Thoracic aorta endothelial cell (primary cell): ENCODE measurements at places on chromosomes 6 and 20. TPM values are rescaled to one million over a fixed set of nuclear protein-coding genes. Genes with fewer than 3 reads are reported as not detected.

The RNF144B gene
- 135 and 161 TPM in 2 replicates for total RNA-seq

The SNX9 gene
- 56.1 and 61.3 TPM in 2 replicates for total RNA-seq

The PKIG gene
- 205 and 244 TPM in 2 replicates for total RNA-seq

The NRSN1 gene
- total RNA-seq: not detected in 2 replicates

The C20orf96 gene
- 3.2 and 4.9 TPM in 2 replicates for total RNA-seq

The HLA-DQB2 gene
- total RNA-seq: 0.07 TPM in 1 of 2 replicates, not detected in the other

The ADAM33 gene
- total RNA-seq: not detected in 2 replicates

The OTOR gene
- total RNA-seq: not detected in 2 replicates

The RCAN2 gene
- 0.13 and 0.29 TPM in 2 replicates for total RNA-seq

The ZNF217 gene
- 33.1 and 38.7 TPM in 2 replicates for total RNA-seq

The VWA7 gene
- total RNA-seq: 0.27 and 0.29 TPM in 2 replicates

The ELOVL2 gene
- not detected in 2 replicates for total RNA-seq

The SLC44A4 gene
- 0.13 and 0.65 TPM in 2 replicates for total RNA-seq

The INSM1 gene
- total RNA-seq: not detected in 2 replicates

The PKIB gene
- 0.22 TPM in 1 of 2 replicates, not detected in the other for total RNA-seq

The LIN28B gene
- not detected in 2 replicates for total RNA-seq

The HTR1B gene
- 65.6 and 78.2 TPM in 2 replicates for total RNA-seq

The PLA2G7 gene
- total RNA-seq: 0.50 TPM in 1 of 2 replicates, not detected in the other

The RPN2 gene
- 204 and 227 TPM in 2 replicates for total RNA-seq

The KLHDC3 gene
- total RNA-seq: 85.1 and 93.1 TPM in 2 replicates

The OR2H2 gene
- total RNA-seq: not detected in 2 replicates

The THBS2 gene
- 0.14 and 0.80 TPM in 2 replicates for total RNA-seq

The SYCP2 gene
- total RNA-seq: 0.50 and 0.80 TPM in 2 replicates

The RSPO3 gene
- total RNA-seq: 0.53 and 5.1 TPM in 2 replicates

The RAD21L1 gene
- total RNA-seq: 0.07 and 0.53 TPM in 2 replicates
